ENCODE measurements at places on chromosomes 2 and 18.

- no peak for DNase-seq
Measured at GRCh38 chr2:219001577-219002394, 8.6 kb upstream of the CRYBA2 start.

DNA sequence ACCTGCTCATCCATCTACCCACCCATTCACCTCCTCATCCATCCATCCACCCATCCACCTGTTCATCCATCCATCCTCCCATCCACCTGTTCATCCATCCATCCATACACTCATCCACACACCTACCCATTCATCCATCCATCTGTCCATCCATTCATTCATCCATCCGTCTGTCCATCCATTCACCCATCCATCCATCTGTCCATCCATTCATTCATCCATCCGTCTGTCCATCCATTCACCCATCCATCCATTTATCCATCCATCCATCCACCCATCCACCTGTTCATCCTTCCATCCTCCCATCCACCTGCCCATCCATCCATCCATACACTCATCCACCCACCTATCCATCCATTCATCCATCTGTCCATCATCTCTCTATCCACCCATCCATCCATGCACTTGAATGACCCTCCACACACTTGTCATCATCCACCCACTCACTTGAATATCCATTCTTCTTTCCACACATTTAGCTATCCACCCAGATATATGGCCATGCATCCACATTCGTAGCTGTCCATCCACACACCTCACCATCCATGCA lies 45.0 kb downstream of the CROCC2 start:
- DNase-seq = no peak

DNA sequence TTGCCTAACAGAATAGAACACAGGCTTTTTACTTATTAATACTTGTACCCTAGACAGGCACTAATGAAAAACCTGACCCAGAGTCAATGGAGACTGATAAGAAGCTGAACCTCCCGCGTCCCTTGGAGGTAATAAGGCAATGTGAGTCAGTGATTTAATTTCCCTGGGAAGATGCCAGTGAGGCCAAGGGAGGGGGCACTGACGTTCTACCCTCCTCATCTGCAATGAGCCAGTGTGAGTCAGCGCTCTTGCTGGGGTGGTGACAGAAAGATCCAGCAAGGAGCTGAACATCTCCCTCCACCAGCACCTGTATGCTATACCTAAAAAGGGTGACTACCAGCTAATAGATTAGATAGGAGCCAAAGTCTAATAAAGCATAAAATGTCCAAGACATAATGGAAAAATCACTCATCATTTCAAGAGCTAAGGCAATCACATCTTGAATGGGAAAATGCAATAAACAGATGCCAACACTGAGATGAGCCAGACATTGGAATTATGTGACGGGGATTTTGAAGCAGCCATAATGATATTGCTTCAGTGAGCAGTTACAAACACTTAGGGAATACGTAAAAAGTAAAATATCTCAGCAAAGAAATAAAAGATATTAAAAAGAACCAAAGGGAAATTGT lies 116.9 kb downstream of the TPGS2 start:
- no peak for DNase-seq

- DNase-seq = no peak
Measured at GRCh38 chr2:168992591-168993349, 38.4 kb downstream of the ABCB11 start.

GRCh38 chr2:240502059-240502429 lies 55.7 kb downstream of the ANKMY1 start:
- no peak for DNase-seq

- DNase-seq = no peak
Measured at GRCh38 chr2:166417669-166418068, 41.9 kb upstream of the SCN9A start.

GRCh38 chr2:122519366-122519765 lies 763.9 kb downstream of the TSN start:
- no peak for DNase-seq

DNA sequence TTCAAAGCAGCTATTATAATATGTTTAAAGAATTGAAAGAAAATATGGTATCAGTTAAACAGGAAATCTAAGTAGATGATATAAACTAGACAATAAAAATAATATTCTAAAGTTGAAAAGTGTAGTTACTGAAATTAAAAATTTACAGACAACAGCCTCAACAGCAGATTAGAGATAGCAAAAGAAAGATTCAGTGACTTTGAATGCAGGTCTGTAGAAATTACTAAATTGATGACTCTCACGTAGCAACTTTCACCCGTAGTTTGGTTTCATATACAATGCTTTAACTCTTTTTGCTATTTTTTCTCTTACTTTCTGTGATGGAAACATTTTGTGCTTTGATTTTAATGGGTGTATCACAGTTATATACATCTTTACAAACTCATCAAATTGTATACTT lies 44.8 kb downstream of the SPAST start:
- no peak for DNase-seq

GRCh38 chr2:191250986-191251385 lies 5.8 kb downstream of the MYO1B start:
- DNase-seq = no peak

- no peak for DNase-seq
Measured at GRCh38 chr2:202046572-202046971, 12.9 kb downstream of the FZD7 start.

All from SIG-M5 (cell line).